ENCODE measurements at places on chromosomes 11 and 22. TPM values are rescaled to one million over a fixed set of nuclear protein-coding genes. Genes with fewer than 3 reads are reported as not detected.

LPXN gene
- total RNA-seq, result 11.2 TPM

MMP1 gene
- 221 TPM for total RNA-seq

MAPK1 gene
- 98.1 TPM for total RNA-seq

HORMAD2 gene
- total RNA-seq, result not detected

SCN2B gene
- total RNA-seq, result not detected

OTOG gene
- total RNA-seq, result not detected

VSIG10L2 gene
- 0.22 TPM for total RNA-seq

EXPH5 gene
- total RNA-seq, result 1.1 TPM

VWCE gene
- total RNA-seq, result 0.11 TPM

APOBEC3F gene
- total RNA-seq, result 9.2 TPM

TEX54 gene
- total RNA-seq, result not detected

ALDH3B1 gene
- total RNA-seq, result 16.7 TPM

OR51I1 gene
- 0.11 TPM for total RNA-seq

PIWIL4 gene
- total RNA-seq, result 1.4 TPM

SGSM1 gene
- under 0.01 TPM for total RNA-seq

CASP5 gene
- not detected for total RNA-seq
